ENCODE measurements at places on chromosomes 6 and 20.

- DNase-seq, result peak; percentile 52
Measured at GRCh38 chr6:16766043-16766536, 4.8 kb upstream of the ATXN1 start.

DNA sequence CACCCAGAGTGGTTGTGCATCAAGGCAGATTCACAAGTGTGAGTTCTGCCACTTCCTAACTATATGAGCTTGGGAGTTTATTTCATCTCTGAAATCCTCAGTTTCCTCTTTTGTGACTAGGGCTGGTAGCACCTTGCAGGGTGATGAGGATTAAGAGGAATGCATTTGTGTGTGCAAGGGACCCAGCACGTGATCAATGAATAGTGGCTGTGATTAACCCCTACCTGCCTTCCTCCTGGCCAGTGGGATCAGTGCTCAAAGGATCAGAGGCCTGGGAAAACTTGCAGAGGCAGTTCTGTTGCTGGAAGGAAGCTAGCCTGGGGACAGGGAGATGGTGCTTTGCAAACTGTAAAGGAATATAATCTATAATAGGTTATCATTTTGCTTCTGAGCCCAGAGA lies 7.3 kb downstream of the SDC4 start:
- DNase-seq, result no peak

DNA sequence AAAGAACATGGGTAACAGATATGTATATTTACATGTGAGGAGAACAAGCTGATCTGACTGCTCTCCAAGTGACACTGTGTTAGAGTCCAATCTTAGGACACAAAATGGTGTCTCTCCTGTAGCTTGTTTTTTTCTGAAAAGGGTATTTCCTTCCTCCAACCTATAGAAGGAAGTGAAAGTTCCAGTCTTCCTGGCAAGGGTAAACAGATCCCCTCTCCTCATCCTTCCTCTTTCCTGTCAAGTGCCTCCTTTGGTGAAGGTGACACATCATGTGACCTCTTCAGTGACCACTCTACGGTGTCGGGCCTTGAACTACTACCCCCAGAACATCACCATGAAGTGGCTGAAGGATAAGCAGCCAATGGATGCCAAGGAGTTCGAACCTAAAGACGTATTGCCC lies 5.2 kb downstream of the HFE start:
- no peak for DNase-seq

- DNase-seq, result no peak
Measured at GRCh38 chr20:30610029-30610693, 647.3 kb upstream of the DEFB115 start.

DNA sequence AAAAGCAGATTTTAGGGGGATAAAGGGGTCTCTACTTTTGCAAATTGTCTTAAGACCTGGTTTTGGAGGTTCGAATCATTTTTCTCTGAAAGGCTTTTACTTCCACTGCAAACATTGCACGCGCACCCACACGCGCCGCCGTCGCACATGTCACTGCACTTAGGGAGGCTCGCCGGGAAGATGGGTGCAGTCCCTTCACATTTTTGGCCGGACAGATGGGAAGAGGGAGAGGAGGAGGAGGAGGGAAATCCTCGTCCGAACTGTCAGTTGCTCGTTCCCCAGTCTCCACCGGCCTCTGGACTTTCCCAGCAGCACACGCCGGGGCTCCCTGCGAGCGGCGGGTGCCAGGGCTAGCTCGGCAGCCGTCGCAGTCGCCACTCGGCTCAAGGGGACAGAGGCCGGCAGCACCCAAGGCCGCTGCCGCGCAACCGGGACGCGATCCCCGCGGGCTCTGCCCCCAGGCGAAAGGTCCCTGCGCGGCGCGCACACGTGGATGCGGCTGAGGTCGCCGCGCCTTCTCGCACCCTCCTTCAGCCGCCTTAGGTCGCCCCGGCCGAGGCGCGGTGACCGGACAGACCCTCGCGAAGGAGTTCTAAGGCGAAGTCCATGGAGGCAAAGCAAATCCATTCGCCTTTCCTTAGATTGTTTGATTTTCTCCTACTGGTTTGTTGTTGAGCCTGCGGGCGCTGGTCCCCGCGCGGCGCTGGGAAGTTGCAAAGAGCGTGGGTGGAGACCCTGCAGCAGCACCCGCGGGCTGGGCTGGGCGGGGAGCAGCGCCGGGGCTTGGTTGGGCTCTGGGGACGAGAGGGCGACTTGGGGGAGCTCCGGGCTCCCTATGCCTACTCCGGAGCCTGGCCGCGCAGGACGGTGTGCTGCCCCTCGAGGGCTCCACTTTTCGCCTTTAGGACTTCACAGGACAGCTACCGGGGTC lies 1.2 kb downstream of the MYB start:
- peak; percentile 62 for DNase-seq

GRCh38 chr20:48824830-48825565 lies 2.8 kb downstream of the PREX1 start:
- DNase-seq, result no peak

DNA sequence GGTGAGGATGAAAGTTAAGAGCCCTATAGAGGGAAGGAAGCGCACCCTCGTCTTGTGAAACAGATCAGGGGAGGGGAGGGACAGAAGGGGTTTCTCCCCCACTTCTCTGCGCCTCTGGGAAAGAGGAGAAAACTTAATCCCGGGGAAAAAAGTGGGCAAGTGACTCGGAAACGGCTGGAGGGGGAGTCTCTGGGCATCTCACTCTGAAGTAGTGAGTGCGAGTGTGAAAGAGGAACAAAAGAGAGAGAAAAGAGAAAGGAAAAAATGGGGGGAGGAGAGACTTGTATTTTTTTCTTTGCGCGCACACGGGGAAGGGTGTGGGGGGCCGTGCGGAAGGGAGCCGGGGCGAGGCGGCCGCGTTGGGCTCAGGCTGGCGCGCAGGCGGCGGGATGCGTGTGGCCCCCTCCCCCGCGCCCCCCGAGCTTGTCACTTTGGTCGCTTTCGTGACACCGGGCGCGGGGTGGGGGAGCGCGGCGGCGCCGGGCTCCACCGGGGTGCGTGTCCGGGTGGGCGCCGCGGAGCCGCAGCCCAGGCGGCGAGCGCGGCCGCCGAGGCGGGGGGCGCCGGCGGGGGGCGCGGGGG lies 454 bp downstream of the L3MBTL3 start:
- peak; percentile 41 for DNase-seq

DNA sequence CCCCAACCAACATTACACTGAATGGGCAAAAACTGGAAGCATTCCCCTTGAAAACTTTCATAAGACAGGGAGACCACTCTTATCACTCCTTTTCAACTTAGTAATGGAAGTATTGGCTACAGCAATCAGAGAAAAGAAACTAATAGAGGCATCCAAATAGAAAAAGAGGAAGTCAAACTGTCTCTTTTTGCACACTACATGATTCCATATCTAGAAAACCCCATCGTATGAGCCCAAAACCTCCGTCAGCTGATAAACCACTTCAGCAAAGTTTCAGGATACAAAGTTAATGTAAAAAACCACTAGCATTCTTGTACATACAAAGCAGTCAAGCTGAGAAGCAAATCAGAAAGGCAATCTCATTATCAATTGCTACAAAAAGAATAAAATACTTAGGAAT lies 580.4 kb upstream of the PTCHD4 start:
- no peak for DNase-seq

DNA sequence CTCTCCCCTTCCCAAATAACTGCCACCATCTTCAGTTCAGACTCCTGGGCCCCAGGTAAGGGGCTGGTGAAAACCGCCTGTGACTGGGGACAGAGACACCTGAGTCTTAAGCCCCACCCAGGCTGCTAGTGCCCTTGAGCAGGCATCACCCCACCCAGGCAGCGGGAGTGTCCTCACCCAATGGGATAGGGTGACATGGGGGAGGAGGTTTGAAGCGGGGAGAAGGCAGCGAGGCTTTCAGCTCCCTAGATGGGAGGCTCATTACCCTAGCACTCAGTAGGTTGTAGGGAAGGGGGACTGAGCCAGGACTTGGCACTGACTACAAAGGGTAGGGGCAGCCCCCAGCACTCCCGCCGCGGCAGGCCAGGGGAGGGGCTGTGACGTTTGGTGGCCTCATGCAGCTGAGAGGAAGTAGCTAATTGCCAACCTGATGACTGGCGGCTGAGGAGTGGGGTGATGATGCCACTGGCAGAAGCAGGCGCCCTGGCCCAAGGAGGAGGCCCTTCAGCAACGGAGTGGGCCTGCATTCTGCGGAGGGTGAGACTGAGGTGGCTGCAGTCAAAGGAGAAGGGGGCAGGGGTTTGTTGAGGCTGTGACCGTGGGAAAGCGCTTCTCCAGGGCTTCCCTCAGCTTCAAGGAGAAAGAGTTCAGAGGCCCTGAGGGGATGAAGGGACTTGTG lies 126.9 kb downstream of the MRPL14 start:
- peak; percentile 70 for DNase-seq

GRCh38 chr6:136990754-136991153 lies 54.0 kb downstream of the IL20RA start:
- no peak for DNase-seq

DNA sequence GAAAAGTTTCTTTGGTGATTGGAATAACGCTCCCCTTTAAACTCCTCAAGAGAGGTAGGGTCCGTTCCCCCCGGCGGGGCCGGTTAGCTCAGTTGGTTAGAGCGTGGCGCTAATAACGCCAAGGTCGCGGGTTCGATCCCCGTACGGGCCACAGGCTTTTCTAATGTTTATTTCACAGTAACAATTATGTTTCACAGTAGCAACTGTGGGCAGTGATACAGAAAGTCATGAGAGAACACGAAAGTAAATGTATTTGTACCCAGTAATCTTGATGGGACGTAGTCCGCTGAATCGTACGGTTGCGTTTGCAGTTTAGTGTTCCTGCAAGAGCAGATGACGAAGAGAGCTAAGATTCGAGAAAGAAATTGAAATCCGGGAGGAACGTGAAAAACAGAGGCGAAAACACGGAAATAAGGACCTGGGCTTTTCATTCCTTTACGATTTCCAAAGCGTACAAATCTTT lies 505.5 kb downstream of the PRIM2 start:
- no peak for DNase-seq

DNA sequence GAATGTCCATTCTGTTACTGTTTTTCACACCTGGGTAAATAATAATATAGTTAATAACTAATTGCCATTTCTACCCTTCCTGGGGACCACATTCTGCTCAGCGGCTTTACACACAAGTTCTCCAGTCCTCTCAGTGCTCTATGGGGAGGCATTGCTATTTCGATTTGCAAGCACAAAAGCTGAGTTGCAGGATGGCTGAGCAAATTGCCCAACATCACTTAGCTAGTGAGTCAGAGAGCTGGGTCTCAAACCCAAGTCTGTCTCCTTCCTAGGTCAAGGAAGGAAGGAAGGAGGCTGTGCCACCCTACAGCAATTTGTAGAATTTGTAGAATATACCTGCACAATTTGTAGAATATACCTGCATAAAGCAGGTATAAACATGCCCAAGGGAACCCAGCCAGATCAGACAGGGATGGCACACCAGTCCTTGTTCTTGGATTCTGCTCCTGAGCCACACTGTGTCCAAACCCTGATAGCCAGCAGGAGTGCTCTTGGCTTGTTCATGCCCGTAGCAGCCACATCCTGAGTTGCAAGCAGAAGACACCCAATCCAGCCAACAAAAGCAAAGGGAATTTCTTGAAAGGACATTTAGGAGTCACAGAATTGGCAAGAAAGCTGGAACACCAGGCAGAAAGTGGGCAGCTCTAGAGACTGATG lies 56.9 kb downstream of the LY86 start:
- no peak for DNase-seq

GRCh38 chr6:67541586-67541985 lies 1093.5 kb upstream of the ADGRB3 start:
- no peak for DNase-seq

GRCh38 chr6:133730881-133731280 lies 158.0 kb upstream of the TCF21 start:
- DNase-seq, result no peak

- no peak for DNase-seq
Measured at GRCh38 chr20:37356961-37357371, 11.0 kb downstream of the SRC start.

DNA sequence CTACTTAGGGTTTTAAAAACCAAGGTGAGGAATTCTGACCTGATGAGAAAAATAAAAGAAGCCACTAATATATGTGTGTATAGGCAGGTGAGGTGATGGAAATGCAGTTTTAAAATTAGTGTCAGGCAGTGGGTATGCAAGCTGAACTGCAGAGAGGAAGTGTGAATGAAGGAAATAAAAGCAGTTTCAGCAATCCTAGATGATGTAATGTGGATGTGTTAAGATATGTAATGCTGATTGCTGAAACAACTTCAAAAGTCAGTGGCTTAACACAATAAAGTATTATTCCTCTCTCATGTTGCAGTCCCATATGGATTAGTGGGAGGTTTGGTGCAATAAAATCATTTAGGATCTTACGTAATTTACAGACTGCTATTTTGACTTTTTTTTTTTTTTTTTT lies 119.9 kb upstream of the ASCC3 start:
- no peak for DNase-seq

- DNase-seq, result no peak
Measured at GRCh38 chr20:31918466-31919105, 33.3 kb downstream of the PDRG1 start.

GRCh38 chr6:136401749-136402148 lies 112.1 kb upstream of the BCLAF1 start:
- DNase-seq, result no peak

GRCh38 chr6:33690766-33691165 lies 20.7 kb downstream of the UQCC2 start:
- no peak for DNase-seq

GRCh38 chr6:154894902-154895301 lies 100.2 kb upstream of the TIAM2 start:
- DNase-seq, result no peak

GRCh38 chr6:112951829-112952228 lies 604.7 kb downstream of the RFPL4B start:
- no peak for DNase-seq

DNA sequence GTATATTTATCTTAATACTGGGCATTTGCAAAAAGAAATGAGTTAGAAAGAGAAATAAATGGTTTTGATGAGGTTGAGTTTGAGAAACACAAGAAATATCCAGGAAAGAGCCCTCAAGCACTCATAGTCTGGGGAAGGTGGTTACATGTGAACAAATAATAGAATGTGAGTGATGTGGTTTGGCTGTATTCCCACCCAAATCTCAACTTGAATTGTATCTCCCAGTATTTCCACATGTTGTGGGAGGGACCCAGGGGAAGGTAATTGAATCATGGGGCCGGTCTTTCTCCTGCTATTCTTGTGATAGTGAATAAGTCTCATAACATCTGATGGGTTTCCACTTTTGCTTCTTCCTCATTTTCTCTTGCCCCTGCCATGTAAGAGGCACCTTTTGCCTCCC lies 334.1 kb downstream of the COL12A1 start:
- no peak for DNase-seq

DNA sequence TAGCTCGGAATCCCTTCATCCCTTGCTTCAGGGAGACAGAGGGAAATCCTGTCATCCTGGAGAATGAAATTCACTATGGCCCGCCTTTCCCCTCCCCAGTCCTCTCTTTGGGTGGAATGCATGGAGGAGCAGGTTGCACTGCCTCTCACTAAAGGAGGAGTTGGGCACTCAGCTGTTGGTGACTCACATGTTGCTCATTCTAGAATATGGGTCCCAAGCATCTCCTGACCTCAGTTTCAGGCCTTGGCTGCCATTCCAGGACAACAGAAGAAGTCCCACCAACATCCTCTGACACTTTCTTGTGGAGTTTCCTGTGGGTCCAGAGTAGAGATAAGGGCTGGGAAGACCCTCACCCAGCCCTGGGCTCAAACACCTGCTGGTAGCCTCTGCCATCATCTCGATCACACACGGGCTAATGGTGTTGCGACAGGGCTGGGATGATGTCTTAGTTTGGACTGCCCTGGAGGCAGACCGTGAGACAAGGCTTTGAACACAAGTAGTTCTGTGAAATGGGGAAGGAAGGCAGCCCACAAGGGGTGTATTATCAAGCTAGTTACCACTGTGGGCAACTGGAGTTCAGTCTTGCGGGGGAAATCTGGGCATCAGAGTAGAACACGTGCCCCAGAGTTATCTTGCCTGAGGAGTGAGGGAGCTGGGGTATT lies 52.4 kb upstream of the RNF24 start:
- DNase-seq, result no peak
